ENCODE measurements at places on chromosomes 1 and 21.

DNA sequence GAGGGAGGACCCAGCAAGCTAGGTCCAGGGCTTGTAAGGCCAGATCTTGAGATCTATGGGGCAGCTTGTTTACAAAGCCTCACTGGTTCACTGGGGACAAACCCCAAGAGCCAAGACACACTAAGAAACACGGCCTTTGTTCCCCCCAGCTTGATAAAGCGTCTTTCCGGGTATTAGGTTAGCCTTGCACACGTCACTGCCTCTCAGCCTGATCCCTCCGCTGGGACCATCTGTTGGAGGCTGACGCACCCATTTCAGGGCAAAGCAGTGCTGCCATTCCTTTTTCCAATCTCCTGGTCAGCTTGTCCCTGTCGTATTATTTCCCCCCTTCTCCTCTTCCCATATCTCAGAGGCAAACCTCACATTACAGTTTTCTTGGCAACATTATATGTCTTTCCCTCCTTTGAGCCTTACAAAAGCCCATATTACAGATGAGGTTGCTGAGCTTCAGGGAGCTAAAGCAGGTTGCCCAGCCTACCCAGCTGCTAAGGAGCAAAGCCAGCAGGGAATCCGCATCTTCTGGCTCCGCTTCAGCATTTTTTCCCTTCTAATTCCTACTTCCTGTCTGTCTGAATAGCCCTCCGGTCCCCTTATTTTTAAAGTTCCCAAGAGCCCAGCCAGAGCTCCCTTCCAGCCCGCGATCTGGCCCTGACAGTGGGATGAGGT lies 4.1 kb downstream of the HEYL start:
- DNase-seq, result peak; percentile 92

DNA sequence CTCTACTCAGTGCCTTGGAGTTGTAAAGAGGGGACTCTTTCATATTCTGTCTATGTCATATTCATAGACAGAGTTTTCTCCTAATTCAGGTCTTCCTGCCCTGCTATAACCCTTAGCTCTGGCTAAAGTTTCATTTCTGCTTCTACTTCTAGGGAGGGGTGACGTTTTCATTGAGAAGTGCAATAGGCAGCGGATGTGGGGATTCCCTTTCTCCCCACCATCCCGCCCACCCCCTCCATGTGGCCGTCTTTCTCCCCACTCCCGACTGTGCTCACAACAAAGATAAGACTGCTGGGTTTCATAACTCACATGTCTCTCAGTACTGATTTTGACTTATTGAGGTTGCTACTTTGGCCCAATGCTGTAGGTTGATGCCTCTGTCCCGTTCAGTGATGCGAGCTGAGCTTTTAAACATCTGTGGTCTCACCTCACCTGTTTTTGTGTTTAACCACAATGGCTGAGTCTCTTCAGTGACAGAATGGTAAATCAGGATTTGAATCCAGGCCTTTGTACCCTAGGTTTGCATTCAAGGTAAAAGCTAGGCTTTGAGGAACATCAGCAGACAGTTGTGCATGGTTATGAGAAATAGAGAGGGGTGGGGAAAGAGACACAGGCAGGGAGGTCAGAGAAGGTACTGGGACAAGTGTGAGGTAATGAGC lies 7.8 kb upstream of the KIF14 start:
- no peak for DNase-seq

DNA sequence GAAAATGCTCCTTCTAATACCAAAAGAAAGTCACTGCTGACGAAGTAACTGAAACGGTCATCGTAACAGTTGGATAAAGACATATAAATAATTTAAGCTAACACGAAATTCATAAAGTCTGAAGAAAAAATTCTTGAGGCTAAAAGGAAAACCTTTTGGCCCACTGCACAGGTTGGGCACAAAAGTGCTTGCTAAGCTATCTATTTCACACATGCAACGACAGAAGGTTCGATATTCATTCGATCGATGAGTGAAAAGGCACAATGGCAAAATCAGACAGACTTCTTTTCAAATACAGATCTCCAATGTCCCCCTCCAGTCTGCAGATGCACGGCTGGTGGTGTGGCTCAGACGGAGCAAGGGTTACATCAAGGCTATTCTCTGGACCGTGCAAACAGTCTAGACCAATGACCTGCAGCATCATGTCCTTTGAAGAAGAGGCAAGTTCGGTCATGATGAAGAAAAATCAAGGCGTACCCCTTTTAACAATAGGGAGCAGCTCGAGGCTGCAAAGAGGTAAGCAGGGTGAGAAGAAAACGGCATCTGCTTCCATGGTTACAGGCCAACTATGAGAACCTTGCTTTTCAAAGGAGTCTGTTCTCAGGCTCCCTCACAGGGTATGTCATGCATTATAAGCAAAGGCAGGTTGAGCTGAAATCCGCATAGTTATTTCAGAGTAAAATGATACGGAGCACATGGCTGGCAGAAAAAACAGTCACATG lies 579.6 kb downstream of the USP25 start:
- no peak for DNase-seq

DNA sequence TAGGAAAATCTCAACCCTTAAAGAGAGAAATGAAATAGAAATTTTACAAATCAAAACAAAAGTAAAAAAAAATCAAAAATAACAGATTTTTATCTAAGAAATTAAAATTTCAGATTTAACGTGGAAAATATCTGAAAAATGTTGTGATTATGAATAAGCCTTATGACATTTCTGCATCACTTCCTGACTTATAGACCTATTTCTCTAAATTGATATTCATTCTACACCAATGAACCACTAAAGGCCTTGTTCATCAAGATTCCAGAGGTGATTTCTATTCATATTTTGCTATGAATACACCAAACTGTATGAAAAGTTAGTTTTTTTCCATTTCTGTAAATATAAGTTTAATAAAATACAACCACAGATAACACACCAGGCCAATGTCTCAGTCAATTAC lies 261.5 kb downstream of the SMYD3 start:
- no peak for DNase-seq

DNA sequence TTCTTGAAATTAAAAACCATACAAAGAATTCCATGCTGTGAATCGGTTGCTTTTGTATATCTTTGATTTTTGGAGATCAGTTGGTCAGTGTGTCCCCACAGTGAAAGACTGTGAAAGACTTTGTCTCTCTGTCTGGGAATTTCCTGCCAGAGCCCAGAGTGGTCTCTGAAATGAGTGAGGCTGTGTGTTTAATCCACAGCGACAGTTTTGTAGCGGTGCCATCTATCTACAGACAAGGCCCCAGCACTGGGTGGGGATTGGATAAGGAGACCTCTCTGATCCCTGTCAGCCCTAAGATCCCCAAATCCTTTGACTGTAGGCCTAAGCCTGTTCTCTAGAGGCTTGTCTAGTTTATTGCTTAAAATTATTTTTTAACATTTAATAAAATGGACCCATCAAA lies 10.3 kb downstream of the GPR25 start:
- no peak for DNase-seq

GRCh38 chr1:218476385-218476784 lies 131.2 kb downstream of the TGFB2 start:
- DNase-seq, result no peak

GRCh38 chr1:114956570-114956969 lies 73.1 kb upstream of the TSHB start:
- DNase-seq, result no peak

DNA sequence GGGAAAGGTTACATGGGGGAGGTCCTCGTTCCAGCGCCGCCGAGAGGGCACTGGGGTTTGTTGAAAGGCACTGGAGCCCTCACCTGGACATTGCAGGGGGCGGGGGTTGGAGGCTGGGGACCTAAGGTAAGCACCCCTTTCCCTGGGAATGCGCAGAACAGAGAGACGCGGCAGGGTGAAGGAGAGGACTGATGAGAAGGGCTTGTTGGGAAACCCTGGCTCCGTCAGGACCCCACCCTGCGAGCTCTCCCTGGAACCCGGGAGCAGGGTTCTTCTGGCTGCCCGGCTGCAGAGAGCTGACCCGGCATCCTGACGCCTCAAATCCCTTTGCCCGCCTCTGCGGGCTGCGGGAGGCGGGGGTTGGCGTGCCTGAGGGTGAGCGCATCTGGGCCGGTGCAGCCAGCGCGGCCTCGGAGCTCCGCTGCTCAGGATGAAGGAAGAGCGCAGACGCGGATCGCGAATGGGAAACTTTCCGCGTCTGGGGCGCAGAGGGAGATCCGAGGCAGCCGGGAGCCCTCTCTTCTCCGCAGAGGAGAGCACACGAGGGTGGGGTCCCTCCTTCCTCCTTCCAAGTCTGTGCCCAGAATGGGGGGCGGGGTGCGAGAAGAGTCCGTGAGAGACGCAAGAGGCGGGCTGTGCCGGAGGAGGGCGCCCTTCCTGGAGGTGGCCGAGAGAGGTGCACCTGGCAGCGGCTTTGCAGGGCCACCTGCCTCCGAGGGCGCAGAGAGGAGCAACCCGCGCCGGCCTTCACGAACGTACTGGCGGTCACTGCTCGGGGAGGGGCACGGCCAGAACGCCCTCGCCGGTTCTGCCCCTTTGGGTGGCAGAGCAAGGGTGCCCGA lies 2.4 kb downstream of the IGSF21 start:
- no peak for DNase-seq

- no peak for DNase-seq
These were observed 6.5 kb downstream of the DEGS1 start for GRCh38 chr1:224189561-224189960.

- DNase-seq, result no peak
These were observed 8.0 kb downstream of the NOL9 start for GRCh38 chr1:6546326-6546725.

- no peak for DNase-seq
These were observed 79.0 kb downstream of the ST3GAL3 start for GRCh38 chr1:43786201-43786958.

DNA sequence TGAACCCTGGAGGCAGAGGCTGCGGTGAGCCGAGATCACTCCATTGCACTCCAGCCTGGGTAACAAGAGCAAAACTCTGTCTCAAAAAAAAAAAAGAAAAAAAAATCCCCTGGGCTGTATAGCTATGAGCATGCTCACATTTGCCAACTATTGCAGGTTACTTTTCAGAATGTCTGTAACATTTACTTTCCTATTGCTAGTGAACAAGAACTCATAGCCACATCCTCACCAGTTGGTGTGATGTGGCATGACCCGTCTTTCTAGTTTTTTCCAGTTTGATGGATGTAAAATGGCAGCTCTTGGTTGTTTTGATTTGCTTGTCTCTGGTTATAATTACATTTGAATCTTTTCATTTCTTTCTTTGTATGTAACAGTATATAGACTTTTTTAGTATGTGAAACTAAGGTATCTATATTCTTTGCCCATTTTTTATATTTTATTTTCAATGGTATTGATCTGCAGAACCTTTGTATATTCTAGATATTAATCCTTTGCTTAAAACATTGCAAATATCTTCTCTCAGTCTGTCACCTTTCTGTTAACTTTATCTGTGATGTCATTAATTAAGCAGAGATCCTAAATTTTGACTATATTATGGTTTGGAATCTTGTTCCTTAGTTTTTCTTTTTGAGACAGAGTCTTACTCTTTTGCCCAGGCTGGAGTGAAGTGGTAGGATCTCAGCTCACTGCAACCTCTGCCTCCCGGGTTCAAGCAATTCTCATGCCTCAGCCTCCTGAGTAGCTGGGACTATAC lies 11.6 kb downstream of the MED18 start:
- no peak for DNase-seq

- no peak for DNase-seq
These were observed 124.4 kb downstream of the HUNK start for GRCh38 chr21:31997191-31997590.

DNA sequence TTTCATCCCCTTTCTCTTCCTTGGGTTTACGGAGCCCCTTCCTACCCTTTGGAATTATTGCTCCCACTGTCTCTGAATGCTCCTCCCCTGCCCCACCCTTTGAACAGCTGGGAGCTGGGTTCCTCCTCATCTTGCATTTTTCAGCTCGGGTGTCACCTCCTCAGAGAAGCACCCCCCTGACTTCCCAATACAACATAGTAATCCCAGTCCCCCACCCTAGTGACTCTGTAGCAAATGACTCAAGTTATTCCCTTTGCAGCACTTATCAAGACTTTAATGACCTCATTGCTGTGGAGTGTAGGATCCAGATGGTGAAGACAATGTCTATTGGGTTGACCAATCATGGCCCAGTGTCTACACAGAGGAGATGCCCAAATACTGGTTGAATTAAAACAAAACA lies 8.9 kb upstream of the VWA5B1 start:
- DNase-seq, result no peak

- DNase-seq, result no peak
These were observed 28.9 kb downstream of the PRDM16 start for GRCh38 chr1:3097861-3098260.

- DNase-seq, result no peak
These were observed 270.0 kb upstream of the VAMP3 start for GRCh38 chr1:7501084-7501491.

DNA sequence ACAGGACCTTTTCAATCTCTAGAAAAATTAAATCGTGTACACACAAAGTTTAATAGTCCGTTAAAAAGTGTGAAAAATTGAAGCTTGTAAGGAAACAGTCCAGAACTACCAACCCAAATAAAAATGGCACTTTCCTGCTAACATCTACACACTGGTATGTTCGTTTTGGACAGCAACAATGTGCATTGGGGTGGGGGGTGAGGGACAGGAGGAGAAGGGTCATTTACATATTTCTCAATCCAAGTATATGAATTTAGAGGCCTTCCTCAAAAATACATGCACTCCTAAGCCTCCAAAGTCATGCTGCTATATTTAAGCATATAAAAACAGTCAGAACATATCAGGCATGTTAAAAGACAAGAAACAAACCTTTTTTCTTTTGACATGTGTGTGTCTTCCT lies 2.5 kb downstream of the PPP1R15B start:
- no peak for DNase-seq

- no peak for DNase-seq
These were observed 92.6 kb downstream of the ST3GAL3 start for GRCh38 chr1:43799656-43800635.

DNA sequence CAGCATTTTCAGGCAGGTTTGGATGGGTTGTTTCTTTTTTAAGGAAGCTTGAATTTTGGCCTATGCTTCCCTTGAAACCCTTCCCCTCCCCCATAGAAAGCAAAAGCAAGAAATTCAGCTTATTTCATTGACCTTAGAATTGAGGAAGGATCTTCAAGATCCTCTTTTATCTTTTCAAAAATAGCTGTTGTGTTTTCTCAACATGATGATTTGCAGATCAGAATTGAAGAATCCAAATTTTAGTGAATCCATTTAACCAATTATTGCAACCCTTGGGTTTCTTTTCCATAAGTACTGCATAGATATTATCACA lies 73.7 kb downstream of the LRRC8C start:
- DNase-seq, result no peak

GRCh38 chr1:19812875-19813642 lies 2.0 kb downstream of the RNF186 start:
- no peak for DNase-seq

DNA sequence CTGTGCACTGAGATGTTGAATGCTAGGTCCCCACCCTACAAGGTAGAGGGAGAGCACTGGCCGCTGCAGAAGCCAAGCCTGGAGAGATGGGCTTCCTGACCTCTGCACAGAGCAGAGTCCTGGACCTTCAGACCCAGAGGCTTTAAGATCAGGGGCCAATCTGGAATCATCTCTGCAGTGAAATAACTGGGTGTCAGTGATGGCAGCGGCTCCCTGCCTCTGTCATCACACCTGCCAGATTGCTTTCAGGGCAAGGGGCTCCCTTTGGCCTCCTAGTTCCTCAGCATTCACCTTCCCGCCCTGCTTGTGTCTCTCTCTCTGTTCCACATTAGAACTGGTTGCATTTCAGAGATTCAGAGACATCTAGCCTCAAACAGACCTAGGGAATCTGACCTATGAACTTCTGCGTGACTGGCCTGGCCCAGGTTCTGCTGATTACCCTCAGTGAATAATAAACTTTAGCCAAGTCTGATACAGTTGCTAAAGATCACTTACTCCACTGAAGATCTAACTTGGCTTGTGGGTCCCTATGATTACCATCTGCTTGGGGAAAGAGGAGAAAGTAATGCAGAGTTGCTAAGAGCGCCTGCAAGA lies 87.8 kb downstream of the ATP1A1 start:
- DNase-seq, result no peak

GRCh38 chr1:1253314-1253713 lies 6.8 kb upstream of the C1QTNF12 start:
- DNase-seq, result no peak
